ENCODE measurements at places on chromosomes 12 and 14.

DNA sequence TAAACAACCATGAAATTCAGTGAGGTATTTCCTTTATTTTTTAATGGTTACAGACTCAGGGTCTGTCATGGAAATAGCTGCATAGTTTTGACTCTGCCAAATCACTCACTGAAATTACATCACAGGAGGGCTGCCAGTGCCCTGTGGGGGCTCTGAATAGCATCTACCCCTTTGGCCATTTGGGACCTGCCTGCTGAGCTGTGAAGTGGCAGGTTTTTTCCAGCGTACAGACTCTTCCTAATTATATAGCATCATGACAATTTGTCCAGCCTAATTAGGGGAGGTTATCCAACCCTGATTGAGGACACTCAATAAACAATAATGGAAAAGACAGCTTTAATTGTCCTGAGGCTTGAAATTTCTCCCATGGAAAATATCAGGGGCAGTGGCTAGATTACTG is 1.8 kb upstream of the COCH start:
- DNase-seq: no peak

DNA sequence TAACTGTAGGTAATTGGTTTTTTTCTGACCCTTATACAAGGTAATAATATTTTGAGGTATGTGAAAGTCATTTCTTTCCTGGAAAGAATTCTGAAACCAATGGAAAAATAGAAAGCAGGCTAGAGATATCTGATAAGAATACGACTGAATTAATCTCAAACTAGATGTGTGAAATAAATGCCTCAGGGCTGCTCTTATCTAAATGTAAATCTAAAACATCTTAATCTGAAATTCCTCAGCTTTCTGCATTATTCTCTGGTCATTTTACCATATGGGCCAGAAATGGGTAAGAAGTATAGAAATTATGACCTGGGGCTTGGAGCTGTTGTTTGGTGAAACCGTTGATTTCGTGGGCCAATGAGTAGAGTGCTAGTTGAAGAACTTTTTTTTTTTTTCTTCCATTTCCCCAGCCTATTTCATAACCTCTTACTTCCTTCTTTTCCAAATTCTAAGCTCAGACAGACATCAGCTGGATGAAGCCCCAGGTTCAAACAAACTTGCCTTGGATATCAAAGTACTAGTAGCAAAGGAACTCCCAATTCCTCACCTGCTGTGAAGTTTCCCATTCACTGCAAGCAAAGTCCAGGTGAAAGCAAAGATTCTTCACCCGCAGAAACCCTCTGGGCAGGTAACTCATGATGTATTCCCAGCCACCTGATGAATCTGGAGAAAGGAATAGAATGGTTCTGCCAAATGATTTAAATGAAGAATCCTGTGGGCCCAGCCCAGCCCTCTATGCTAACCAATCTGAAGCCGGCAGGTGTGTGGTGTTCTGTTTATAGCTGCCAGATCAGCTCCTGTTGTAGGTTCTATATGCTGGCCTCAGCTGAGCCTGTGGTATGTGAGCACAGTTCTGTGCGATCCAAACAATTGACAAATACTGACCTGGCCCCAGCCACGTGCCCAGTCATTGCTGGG is 9.7 kb upstream of the FOS start:
- no peak for DNase-seq

GRCh38 chr12:49550693-49551252 is 11.9 kb downstream of the KCNH3 start:
- no peak for DNase-seq

DNA sequence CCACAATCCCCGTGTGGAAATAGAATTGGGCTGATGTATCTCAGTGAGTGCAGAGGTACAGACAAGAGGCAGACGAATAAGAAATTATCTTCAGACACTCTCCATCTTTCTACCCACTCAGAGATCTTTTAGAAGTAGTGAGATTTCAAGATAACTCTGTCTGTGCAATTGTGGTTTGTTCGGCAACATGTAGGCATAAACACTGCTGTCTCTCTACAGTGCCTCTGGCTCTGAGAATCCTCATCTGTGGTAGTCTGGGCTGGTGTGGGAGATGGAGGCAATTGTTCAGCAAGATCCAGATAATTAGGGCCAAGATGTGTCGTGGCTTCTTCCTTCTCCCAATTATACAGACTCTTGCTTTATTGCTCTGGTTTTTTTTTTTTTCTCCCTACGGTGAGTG is 3.1 kb downstream of the HOXC13 start:
- no peak for DNase-seq

DNA sequence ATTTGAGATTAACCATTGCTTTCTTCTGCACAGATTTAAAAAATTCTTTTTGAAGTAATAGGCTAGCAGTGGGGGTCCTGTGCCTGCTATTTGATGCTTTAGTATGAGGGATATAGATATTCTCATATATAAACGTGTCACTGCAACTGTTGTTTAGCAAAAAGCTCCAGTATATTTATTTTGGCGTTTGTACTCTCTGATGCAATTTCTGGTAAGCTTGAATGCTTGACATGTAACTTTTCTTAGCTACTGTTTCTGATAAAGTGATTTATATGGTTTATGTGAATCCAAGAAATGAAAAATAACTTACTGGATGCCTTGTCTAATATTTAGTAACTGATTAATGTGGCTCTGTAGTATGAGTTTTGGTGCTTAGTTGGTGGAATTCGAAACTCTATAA is 77.1 kb downstream of the TTLL5 start:
- no peak for DNase-seq

- DNase-seq: no peak
Observed at GRCh38 chr12:27015730-27016076, 1.5 kb upstream of the TM7SF3 start.

- DNase-seq: no peak
Observed at GRCh38 chr12:46024099-46024498, 33.7 kb upstream of the SCAF11 start.

- no peak for DNase-seq
Observed at GRCh38 chr14:104171029-104171697, 32.8 kb downstream of the KIF26A start.

DNA sequence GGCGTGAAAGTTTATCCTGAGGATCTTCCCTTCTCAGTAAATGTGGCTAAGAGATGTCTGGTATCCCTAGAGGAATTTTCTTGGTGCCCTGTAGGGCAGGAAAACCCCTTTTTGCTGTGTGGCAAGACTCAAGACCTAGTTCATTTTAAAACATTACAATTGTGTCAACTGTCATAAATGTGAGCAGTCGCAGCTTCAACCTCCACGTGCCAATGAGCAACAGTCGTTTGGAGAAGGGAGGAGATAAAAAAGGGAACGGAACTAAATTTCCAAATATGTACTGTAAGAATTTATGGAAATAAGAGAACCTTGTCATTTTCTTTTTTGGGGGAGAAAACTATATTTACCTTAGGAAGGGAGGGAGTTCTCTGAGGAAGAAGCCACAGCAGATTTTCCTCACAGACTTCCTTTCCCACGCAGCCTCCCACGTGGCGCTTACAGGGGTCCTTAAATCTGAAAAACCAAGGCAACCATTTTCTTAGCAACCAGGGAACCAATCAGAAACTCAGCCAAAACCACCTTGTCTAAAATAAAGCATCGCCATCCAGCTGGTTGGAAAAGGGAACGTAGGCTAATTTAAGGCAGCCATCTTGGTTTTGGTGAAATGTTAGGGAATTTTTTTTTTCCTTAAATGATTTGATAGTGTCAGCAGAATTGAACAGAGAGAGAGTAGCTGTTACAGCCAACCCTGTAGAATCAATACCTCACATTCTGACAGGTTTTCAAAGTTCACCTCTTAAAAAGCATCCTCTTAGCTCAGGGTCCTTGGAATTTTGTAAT is 99.1 kb downstream of the FIGNL2 start:
- no peak for DNase-seq

- no peak for DNase-seq
Observed at GRCh38 chr12:100796621-100797020, 2.0 kb downstream of the ANO4 start.

GRCh38 chr14:97695456-97695981 is 898.3 kb downstream of the VRK1 start:
- no peak for DNase-seq

DNA sequence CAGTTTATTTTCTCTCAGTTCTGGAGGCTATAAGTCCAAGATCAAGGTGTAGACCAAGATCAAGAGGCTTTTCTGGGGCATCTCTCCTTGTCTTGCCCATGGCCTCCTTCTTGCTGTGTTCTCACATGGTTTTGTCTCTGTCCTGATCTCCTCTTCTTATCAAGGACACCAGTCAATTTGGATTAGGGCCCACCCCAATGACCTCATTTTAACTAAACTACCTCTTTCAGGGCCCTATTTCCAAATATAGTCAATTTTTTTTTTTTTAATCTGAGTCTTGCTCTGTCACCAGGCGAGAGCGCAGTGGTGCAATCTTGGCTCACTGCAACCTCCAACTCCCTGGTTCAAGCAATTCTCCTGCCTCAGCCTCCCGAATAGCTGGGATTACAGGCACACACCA is 50.8 kb downstream of the TSHR start:
- DNase-seq: no peak

DNA sequence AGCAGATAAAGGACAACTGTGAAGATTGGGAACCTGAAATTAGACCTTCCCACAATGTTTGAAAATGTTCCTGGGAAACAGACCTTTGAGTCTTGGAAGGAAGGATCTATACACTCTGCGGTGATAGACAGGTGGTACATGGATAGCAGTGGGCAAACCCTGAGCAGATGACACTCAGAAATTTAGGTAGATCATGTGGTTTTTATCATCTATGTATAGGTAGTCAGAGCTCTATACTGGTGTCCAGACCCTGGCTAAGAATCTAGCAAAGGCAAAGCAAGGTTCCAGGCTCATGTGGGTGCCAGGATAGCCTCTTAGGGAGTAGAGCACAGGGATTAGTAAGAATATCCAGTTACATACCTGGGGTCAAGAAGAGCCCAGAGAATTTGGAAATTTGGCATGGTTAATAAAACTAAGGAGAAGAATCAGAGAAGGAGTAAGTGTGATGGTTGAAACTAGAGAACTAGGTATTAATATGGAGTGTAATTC is 331.2 kb upstream of the FBXO33 start:
- DNase-seq: no peak

DNA sequence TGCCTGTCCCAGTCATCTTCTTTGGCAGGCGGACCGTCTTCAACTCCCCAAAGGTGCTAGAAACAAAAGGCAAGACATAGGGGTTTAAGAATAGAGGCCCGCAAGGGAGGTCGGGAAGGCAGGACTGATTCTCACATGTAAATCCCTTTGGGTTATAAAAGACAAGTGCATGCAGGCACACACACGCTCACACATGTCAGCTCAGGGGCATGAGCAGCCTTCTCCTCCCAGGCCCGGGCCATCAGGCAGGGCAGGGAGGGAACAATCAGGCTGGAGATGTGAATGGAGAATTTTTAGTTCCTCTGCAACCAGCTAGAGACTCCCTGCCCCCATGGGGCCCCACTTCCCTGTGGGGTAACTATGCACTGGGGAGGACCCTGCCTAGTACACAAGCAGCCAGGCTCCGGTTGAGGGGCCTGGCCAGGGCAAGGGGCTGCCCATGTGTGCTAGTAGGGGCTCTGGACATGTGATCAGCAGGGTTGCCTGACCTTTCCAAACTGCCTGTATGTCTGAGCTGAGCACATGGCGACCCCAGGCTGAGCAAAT is 107.2 kb downstream of the RBM19 start:
- no peak for DNase-seq

DNA sequence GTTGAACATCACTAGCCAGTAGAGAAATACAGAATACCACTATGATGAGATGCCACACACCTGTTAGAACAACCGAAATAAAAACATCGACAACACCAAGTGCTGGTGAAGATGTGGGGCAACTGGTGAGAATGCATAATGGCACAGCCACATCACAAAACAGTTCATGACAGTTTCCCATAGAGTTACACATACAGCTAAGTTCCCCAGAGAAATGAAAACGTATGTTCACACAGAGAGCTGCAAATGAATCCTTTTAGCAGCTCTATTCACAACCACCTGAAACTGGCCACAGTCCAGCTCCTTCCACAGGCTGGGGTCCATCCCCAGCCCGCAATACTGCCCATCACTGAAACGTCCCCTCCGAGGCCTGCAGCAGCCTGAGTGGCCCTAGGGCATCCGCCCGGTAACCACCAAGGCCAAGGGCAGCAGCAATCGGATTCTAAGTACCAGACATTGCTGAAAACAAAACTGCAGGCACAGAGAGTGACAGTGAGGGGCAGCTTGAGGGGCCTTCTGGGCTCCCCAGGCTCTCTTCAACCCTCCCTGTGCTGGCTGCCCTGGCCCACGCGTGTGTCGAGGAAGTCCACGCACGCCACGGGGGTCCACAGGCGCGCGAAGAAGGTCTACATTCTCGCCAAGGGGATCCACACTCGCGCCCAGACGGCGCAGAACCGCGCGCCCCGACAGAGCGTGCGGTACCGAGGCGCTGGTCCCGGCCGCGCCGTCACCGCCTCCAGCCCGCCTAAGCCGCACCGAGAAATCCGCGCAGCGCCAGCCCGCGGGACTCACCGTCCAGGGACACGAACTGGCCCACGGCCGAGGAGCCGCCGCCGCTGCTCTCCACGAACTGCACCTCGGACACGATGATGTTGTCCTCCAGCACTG is 903 bp downstream of the BRF1 start:
- no peak for DNase-seq

- DNase-seq: no peak
Observed at GRCh38 chr12:89243771-89244170, 108.5 kb downstream of the DUSP6 start.

GRCh38 chr14:100320157-100320856 is 2.8 kb upstream of the SLC25A47 start:
- no peak for DNase-seq

GRCh38 chr12:65742018-65743010 is 82.0 kb upstream of the HMGA2 start:
- no peak for DNase-seq

Data from SW 1271 (cell line).